ENCODE measurements at places on chromosomes 7 and 10.

GRCh38 chr7:79240413-79240812 is 213.1 kb downstream of the MAGI2 start:
- no peak for DNase-seq

GRCh38 chr10:6917125-6917524 is 337.0 kb upstream of the PRKCQ start:
- DNase-seq, result no peak

- no peak for DNase-seq
Observed at GRCh38 chr7:77266291-77266794, 66.7 kb upstream of the FGL2 start.

DNA sequence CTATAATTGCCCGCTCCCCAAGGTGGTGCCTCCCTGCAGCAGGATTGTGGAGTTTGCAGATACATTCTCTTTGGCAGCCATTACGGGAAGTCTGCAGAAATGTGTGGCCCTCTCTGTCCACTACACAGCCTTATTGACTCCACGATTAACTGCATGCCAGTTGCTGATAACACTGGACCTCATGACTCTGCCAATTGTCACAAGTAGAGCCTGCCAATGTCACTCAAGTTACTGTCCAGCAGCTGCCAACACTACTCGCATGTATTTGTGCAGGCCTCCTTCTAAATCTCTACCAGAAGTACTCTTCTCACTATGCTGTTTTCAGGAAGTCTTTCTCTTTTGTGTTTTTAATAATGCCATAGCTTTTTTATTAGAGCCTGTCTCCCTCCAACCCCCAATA is 128.8 kb downstream of the PPP1R3A start:
- DNase-seq, result no peak

GRCh38 chr7:78023191-78023590 is 224.6 kb downstream of the PHTF2 start:
- no peak for DNase-seq

GRCh38 chr7:137272249-137272648 is 71.3 kb downstream of the PTN start:
- no peak for DNase-seq

- DNase-seq, result no peak
Observed at GRCh38 chr10:79026341-79026761, 42.4 kb upstream of the ZMIZ1 start.

GRCh38 chr7:14836006-14836405 is 66.5 kb downstream of the DGKB start:
- DNase-seq, result no peak

All from T47D (cell line).